ENCODE measurements at places on chromosomes 1 and 21.

DNA sequence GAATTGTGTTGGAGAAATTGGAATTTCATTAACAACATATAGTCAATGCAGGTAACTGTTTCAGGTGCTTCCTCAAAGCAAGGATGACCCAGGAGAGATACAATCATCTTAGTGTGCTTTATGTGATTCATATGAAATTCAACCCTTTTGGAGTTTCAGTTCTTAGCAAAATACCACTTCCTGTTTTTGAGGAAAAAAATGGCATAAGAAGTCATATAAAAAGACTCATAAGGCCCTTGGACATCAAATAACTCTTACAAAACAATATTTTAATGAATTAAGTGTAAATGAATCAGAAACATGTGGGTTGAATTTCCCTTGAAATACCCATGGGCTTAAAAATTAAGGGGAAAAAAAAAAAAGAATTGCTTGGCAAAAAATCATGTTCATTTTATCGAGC, 926.6 kb downstream of the LTN1 start:
- DNase-seq, result no peak

GRCh38 chr21:39125752-39126485, 57.3 kb downstream of the PSMG1 start:
- DNase-seq, result peak; percentile 47

GRCh38 chr1:20936621-20937020, 149.5 kb upstream of the HP1BP3 start:
- DNase-seq, result no peak

GRCh38 chr1:96997717-96998116, 276.1 kb downstream of the PTBP2 start:
- no peak for DNase-seq

- DNase-seq, result no peak
Observed at GRCh38 chr1:119827010-119827409, 15.8 kb upstream of the REG4 start.

DNA sequence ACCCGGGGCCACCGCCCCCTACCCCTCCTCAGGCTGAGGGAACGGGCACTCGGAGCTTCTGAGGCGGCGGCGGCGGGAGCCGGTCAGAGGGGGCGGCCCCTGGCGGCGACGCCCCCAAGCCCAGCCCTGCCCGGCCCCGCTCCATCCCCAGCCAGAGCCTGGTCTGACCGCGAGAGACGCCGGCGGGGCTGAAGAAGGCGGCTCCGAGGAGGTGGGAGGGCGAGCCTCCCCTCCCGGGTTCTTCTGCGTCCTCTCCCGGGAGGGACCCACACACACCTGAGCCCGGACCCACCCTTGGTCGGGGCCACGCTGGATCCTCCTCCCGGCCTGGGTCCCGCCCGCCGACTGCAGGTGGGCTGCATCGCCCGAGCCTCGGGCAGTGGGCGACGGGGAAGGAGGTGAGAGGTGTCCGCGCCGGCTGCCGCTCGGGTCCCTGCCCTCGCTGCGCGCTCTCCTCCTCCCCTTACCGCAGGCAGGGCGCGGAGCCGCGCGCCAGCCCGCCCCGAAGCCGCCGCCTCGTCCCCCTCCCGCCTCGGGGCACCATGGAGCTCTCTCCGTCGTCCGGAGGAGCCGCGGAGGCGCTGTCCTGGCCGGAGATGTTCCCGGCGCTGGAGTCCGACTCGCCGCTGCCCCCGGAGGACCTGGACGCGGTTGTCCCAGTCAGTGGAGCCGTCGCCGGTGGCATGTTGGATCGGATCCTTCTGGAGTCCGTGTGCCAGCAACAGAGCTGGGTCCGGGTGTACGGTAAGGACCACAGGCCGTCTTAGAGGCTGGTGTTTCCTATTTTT, at the start of gene RASAL2:
RASAL2 (plus strand) TSS at position 154 of the 788 bp plus-strand sequence; CDS start at position 543, 389 bp downstream.
- DNase-seq, result peak; percentile 96

GRCh38 chr21:46268371-46268770, 17.0 kb downstream of the MCM3AP start:
- DNase-seq, result no peak

- no peak for DNase-seq
Observed at GRCh38 chr1:157773493-157774350, 3.2 kb downstream of the FCRL2 start.

DNA sequence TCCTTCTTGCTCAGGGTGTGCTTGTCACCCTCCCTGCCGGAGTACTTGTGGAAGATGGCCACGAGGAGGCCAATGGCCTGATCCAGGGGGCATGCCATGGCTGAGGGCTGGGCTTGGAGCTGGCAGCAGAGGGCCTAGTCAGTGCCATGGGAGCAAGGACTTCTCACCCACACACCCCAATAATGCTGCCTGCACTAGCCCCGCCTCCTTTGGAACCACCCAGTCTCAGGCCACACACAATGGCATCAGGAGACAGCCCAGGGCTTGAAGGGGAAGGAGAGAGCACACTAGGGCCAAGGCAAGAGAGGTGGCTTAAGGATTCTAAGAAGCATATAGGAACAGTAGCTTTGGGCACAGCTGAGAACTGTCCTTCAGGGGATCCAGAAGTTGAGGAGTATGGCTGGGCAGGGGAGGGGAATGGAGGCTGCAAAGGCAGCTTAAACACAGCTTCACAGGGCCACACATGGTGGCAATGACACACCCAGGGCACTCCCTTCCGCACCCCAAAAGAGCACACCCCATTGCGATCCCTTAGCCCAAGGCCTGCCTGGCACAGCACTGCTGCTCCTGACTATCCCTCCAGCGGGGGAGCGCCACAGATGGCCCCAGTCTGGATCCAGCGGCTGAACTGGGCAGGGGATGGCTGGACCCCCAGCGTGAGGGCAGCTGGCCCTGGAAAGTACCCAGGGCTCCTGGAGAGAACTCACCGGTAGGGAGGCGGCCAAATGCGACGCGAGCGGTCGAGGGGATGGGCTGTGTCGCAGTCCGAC, at the start of gene S100A6:
S100A6 (minus strand) TSS at position 750 of the 770 bp plus-strand sequence; CDS start at position 98, 652 bp downstream.
- no peak for DNase-seq

- DNase-seq, result no peak
Observed at GRCh38 chr21:33546086-33546485, 3.2 kb downstream of the SON start.

- DNase-seq, result no peak
Observed at GRCh38 chr1:147238053-147238902, 4.2 kb upstream of the CHD1L start.

DNA sequence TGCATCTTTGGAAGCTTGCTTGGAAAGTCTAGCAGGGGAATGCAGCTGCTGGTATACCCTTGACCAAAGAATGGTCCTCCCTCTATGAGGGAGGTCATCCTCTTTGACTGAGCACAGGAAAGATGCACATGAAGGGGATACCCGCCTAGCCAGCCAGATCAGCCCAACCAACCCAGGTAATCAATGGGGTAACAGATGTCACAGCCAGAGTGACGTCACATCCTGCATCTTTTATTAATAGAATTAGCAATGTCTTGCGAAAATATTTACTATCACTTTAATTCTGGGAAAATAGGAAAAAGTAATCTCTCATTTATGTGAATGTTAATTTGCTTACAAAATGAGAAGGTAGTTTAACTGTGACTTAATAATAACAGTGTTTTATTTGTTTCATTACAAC, 25.6 kb upstream of the PTBP2 start:
- no peak for DNase-seq

- DNase-seq, result no peak
Observed at GRCh38 chr1:229272164-229273158, 1.6 kb downstream of the RAB4A start.

All from NCI-H187 (cell line).